ENCODE measurements at places on chromosomes 16 and 17. TPM values are rescaled to one million over a fixed set of nuclear protein-coding genes. Genes with fewer than 3 reads are reported as not detected.

GRCh38 chr17:29617125-29617480 lies 5.6 kb downstream of the CORO6 start:
- no peak for DNase-seq
- no peaks in the 10 kb centered on the region for H3K36me3 ChIP-seq
- H3K27me3 ChIP-seq = no peaks in the 10 kb centered on the region

DNA sequence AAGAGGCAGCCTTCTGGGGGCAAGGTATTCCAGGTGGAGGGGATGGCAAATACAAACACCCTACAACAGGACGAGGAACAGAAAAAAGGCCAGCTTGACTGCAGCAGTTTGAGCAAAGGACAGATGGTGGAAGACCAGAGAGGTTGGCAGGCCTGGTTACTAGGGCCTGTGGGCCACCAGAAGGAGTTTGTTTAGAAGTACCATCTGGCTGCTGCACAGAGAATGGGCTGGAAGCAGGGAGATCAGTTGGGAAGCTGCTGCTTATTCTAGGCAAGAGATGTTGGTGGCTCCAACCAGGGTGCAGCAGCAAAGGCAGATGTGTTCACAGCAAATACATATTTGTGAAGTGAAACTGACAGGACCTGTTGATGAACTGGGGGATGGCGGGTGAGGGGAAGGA lies 2.9 kb upstream of the YPEL2 start:
- H3K36me3 ChIP-seq = no peaks in the 10 kb centered on the region
- no peak for DNase-seq
- no peaks in the 10 kb centered on the region for H3K27me3 ChIP-seq
- H3K27ac ChIP-seq = no peak overlapping the region

- H3K4me3 ChIP-seq = no peak overlapping the region
- DNase-seq = no peak
These were observed 95.6 kb downstream of the SALL1 start for GRCh38 chr16:51055434-51055833.

DNA sequence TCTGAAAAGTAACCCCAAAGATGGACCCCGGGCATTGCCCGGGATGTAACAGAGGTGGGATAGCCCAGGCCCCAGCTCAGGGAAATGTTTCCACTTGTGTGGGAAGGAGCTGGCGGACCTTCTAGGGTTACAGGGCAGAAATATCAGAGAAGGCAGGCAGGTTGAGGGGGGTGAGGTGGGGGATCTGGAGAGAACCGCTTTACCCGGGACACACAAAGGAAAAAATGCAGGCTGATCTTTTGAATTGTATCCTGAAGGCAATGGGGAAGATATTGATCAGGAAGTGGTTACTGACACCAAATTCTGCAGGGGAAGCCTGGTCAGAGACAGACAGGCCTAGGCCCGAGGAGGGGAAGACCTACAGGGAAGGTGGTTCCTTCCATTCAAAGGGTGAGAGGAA lies 3.5 kb downstream of the SLC47A1 start:
- peaks cover 19% of the 10 kb centered on the region for H3K27me3 ChIP-seq
- DNase-seq = no peak
- no peak overlapping the region for H3K27ac ChIP-seq
- no peaks in the 10 kb centered on the region for H3K36me3 ChIP-seq
- H3K4me3 ChIP-seq = no peak overlapping the region

DNA sequence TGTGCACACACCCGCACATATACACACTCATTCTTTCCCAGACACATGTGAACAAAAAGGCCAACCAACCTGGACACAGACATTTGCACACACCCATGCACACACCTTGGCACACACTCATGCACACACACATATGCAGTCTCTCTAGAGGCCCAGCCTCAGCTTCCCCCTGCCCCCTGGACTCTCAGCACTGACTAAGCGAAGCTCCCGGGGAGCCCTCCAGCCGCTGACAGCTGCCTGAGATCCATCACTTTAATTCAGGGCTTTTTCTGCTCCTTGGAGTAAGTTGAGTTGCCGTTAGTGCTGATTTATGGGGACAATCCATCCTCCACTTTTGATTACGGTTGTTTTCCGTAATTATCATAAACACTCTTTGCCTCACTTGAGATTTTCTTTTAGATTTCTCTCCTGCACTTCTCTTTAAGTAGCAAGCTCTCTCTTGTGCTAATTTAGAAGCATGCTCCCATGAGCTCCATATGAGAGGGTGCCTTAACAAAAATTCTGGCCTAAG lies 158.6 kb upstream of the CDC42EP4 start:
- peaks cover 13% of the 10 kb centered on the region for H3K27me3 ChIP-seq
- no peaks in the 10 kb centered on the region for H3K4me1 ChIP-seq
- no peak overlapping the region for H3K4me3 ChIP-seq
- H3K27ac ChIP-seq = no peak overlapping the region
- DNase-seq = no peak
- no peaks in the 10 kb centered on the region for H3K36me3 ChIP-seq

- no peaks in the 10 kb centered on the region for H3K36me3 ChIP-seq
- no peak for DNase-seq
- no peak overlapping the region for H3K27ac ChIP-seq
- H3K4me1 ChIP-seq = peaks cover 5% of the 10 kb centered on the region
- no peak overlapping the region for H3K4me3 ChIP-seq
- no peaks in the 10 kb centered on the region for H3K27me3 ChIP-seq
These were observed 19.4 kb downstream of the UNC45B start for GRCh38 chr17:35167046-35167445.

DNA sequence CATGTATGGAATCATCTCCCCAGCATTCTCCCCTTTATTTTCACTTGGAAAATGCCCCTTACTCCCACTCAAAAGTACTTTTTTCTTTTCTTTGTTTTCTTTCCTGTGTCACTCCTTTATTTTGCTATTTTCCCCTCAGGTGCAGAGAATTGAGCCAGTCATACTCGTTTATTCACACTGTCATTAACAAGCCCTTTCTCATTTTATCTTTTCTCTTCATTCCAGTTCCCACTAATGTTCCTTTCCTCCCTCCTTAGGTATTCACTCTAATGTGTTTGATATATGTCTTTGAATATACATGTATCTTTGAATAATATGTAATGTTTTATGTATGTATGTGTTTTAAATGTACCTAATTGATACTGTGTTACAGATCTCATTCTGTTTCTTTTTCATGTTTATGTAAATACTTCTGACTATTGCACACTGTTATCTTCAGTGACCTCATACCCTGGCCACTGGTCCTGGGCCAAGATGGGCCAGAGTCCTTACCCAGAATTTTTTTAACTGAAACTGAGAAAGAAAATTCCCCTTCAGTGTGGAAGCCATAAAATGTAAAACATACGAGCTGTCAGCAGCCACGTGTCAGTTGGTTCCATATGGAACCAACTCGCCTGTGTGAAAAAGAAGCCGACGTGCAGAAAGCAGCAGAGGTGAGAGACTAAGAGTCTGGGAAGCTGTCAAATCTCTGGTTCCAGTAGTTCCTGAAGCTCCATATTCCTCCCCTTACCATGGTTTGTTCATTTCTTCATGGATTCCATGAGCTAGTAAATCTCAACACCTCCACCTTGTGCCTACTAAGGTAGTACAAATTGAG lies 5.8 kb downstream of the SRR start:
- peak overlapping the region; percentile 18 for H3K27ac ChIP-seq
- peaks cover 12% of the 10 kb centered on the region for H3K4me1 ChIP-seq
- H3K27me3 ChIP-seq = no peaks in the 10 kb centered on the region
- no peak overlapping the region for H3K4me3 ChIP-seq
- peaks cover 20% of the 10 kb centered on the region for H3K36me3 ChIP-seq

GRCh38 chr17:30278032-30278431 lies 13.7 kb downstream of the BLMH start:
- no peak overlapping the region for H3K4me3 ChIP-seq
- H3K27me3 ChIP-seq = no peaks in the 10 kb centered on the region
- H3K27ac ChIP-seq = no peak overlapping the region
- H3K36me3 ChIP-seq = peaks cover 43% of the 10 kb centered on the region
- peak; percentile 5 for DNase-seq

DNA sequence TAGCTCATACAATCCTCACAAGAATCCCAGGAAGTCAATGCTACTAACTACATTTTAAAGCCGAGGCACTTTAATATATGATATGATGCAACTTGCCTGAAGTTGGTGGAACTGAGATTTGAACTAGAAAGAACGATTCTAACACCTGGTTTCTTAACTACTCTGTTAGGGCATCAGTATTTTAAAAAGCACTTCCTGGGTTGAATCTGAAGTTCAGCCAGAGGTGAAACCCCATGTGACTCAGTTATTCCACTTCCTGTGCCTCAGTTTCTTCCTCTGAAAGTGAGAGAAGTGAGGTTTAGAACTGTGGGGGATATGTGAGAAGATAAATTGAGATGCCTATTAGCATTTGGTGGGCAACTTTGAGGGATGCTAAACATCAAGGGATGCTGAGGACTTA lies 129.4 kb upstream of the ANKFN1 start:
- H3K27me3 ChIP-seq = no peaks in the 10 kb centered on the region
- no peak overlapping the region for H3K4me3 ChIP-seq
- H3K4me1 ChIP-seq = no peaks in the 10 kb centered on the region

DNA sequence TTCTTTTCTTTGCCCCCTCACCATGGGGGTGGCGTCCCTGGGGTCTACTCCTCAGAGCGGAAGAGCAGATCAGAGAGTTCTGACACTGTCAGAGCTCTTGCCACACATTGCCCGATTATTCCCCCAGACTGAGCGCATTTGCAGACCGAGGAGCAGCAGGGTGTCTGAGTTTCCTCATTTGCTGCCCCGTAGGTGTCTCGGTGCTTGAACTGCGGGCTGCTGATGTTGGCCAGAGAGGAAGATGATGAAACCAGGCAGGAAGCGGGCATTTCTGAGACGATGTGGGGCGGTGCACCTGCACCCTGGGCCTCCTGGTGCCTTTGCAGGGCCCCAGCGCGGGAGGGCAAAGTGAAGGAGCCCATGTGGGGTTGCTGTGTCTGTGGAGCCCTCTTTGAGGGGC lies 55.2 kb downstream of the ARSG start:
- no peak for DNase-seq
- no peaks in the 10 kb centered on the region for H3K4me1 ChIP-seq
- H3K4me3 ChIP-seq = no peak overlapping the region
- H3K27ac ChIP-seq = no peak overlapping the region

DNA sequence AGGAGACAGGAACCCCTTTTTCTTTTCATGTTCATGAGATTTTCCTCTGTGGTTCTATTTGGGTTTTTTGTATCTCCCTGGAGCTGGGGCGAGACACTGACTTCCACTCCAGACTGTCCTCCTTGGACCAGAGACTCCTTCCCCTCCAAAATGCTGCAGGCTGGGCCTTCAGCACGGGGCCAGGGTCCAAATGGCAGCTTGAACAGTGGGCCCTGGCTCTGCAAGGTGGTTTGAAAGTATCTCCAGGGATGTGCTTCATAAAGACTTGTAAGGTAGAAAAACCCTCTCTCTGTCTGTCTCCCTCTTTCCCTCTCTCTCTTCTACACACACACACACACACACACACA lies 236.1 kb downstream of the ZNF423 start:
- H3K27ac ChIP-seq = no peak overlapping the region
- H3K4me1 ChIP-seq = no peaks in the 10 kb centered on the region
- peaks cover 16% of the 10 kb centered on the region for H3K27me3 ChIP-seq
- H3K36me3 ChIP-seq = no peaks in the 10 kb centered on the region
- no peak for DNase-seq
- H3K4me3 ChIP-seq = no peak overlapping the region

DNA sequence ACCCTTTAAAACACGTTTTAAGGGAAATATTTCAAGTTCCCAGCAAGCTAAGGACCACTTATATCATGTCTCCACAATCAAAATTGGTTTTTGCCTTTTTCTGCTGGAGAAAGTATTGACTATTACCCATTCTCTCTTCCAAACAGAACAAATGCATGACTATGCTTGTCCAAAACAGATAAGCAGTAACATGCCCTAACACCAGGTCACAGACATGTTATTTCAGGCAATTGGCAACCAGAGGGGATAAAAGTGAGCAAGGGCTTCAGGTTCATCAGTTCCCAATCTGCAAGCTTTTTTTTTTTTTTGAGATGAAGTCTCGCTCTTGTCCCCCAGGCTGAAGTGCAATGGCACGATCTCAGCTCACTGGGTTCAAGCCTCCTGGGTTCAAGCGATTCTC lies 15.0 kb downstream of the SKA2 start:
- H3K36me3 ChIP-seq = peaks cover 6% of the 10 kb centered on the region
- peak overlapping the region; percentile 27 for H3K27ac ChIP-seq
- no peaks in the 10 kb centered on the region for H3K27me3 ChIP-seq
- H3K4me3 ChIP-seq = no peak overlapping the region

GRCh38 chr17:58121925-58122324 lies 26.3 kb upstream of the OR4D1 start:
- DNase-seq = peak; percentile 57
- no peak overlapping the region for H3K4me3 ChIP-seq
- H3K4me1 ChIP-seq = no peaks in the 10 kb centered on the region
- H3K36me3 ChIP-seq = no peaks in the 10 kb centered on the region

DNA sequence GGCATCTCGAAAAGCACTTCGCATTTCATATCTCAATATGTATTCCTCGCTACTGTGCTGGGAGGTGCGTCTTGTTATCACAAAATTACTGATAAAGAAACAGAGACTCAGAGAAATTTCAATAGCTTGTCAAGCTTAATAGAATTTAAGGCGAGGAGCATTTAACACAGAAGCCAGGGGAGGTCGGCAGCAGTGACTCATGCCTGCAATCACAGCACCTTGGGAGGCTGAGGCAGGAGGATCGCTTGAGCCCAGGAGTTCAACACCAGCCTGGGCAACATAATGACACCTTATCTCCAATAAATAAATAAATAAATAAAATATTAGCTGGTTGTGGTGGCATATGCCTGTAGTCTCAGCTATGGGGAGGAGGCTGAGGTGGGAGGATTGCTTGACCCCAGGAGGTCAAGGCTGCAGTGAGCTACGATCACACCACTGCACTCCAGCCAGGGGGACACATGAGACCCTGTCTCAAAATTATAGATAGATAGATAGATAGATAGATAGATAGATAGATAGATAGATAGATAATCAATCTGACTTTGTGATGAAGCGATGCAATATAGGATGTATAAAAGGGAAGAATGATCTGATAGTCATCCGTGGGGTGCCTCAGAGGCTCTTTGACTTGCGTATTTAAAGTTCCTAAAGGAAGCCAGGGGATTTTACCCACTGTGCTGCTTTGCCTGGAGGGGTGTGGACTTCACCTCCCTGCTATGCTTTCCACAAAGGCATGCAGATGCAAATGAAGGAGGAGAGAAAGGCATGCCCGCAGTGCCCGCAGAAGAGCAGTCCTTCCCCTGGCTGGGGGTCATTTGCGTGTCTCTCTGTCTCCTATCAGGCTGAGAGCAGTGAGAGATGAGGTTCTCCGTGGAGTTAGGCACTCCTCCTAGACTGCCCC lies 15.9 kb upstream of the USP10 start:
- no peak overlapping the region for H3K4me3 ChIP-seq
- no peak for DNase-seq
- no peak overlapping the region for H3K27ac ChIP-seq
- H3K4me1 ChIP-seq = no peaks in the 10 kb centered on the region
- no peaks in the 10 kb centered on the region for H3K27me3 ChIP-seq

The TEX19 gene
- total RNA-seq = not detected

The GRAP gene
- total RNA-seq = not detected

The MYH1 gene
- total RNA-seq = not detected

The CAPNS2 gene
- 0.32 TPM for total RNA-seq

The C16orf92 gene
- not detected for total RNA-seq

The MED1 gene
- 59.0 TPM for total RNA-seq

The RAMP2 gene
- not detected for total RNA-seq
